NCI-H524 (cell line): ENCODE measurements at places on chromosomes 12 and 14.

- no peak for DNase-seq
Measured at GRCh38 chr12:4024701-4025100, 151.5 kb upstream of the PARP11 start.

GRCh38 chr12:12398026-12398859, 41.4 kb downstream of the BORCS5 start:
- DNase-seq: no peak

GRCh38 chr12:54579258-54579657, 9.2 kb downstream of the PPP1R1A start:
- no peak for DNase-seq

DNA sequence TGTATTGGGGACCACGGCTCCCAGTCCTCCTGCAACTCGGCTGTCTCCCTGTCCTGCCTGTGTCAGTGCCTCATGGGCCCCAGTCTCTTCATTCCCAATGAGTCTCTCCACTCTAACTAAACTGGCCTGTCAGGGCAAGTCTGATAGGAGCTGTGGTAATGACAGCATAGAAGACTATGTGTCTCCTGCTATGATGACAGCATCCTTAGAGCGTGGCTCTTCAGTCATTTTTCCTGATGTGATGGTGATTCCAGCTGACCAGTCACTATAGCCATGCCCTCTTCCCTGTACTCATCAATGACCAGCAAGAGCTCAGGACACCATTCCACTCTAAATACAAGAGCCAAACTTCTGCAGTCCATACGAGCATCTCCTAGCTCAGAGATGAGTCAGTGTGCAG, 339.8 kb downstream of the PCNX1 start:
- DNase-seq: no peak

DNA sequence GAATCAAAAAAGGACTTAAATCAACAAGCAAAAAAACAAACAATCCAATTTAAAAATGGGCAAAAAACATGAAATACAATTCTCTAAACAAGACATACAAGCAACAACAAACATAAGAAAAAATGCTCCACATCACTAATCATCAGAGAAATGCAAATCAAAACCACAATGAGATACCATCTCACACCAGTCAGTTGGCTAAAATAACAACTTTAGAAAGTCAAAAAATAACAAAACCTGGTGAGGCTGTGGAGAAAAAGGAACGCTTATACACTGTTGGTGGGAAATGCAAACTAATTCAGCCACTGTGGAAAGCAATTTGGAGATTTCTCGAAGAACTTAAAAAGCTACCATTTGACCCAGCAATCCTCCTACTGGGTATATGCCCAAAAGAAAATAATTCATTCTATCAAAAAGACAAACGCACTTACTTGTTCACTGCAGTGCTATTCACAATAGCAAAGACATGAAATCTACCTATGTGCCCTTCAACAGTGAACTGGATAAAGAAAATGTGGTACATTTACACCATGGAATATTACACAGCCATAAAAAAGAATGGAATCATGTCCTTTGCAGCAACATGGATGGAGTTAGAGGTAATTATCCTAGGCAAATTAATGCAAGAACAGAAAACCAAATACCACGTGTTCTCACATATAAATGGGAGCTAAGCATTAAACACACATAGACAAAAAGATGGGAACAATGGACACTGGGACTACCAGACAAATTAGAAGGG, 26.9 kb downstream of the PRKD1 start:
- DNase-seq: no peak

DNA sequence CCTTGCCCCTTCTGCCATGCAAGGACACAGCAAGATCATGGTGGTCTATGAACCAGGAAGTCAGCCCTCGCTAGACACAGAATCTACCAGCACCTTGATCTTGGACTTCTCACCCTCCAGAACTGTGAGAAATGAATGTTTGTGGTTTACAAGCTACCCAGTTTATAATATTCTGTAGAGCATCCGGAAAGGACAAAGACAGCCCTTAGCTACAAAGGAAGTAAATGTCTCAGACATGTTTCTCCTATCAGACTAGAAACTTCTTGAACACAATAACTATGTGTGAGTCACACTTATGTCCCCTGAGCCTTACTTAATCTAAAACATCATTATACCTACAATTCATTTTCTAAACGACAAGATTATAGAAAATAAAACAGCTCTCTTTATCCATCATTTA, 176.7 kb downstream of the KLHL28 start:
- no peak for DNase-seq

GRCh38 chr12:6461401-6462233, 8.9 kb downstream of the VAMP1 start:
- DNase-seq: no peak

DNA sequence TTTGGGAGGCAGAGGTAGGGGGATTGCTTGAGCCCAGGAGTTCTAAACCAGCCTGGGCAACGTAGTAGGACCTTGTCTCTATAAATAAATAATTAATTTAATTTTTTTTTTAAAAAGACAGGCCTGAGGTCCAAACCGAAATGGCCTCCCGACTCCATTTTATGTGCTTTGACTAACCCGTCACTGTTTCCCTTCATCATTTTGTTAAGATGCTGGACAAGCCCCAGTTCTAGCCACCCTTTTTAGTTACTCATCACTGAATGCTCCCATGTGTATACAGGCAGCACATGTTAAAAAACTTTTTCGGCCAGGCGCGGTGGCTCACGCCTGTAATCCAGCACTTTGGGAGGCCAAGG, 83.6 kb upstream of the RESF1 start:
- DNase-seq: no peak

DNA sequence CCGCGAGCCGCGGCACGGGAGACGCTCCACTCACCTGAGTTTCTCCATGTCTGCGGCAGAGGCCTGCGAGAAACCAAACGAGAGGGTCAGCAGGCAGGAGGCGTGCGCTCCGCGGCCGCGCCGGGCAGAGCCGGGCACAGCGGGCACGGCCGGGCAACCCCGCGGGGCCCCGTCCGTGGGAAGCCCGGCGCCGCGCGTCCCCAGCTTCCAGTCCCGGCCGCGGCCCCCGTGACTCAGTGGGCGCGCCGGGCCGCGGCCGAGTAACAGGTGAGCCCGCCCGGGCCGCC, 19.4 kb downstream of the BEGAIN start:
- DNase-seq: no peak

- no peak for DNase-seq
Measured at GRCh38 chr14:56905282-56905681, 95.0 kb upstream of the OTX2 start.

GRCh38 chr14:55103005-55103640, 25.9 kb upstream of the LGALS3 start:
- DNase-seq: no peak

- no peak for DNase-seq
Measured at GRCh38 chr12:107635139-107635538, 50.5 kb upstream of the PWP1 start.

GRCh38 chr14:94653321-94653720, 41.1 kb downstream of the SERPINA3 start:
- DNase-seq: peak; percentile 91

DNA sequence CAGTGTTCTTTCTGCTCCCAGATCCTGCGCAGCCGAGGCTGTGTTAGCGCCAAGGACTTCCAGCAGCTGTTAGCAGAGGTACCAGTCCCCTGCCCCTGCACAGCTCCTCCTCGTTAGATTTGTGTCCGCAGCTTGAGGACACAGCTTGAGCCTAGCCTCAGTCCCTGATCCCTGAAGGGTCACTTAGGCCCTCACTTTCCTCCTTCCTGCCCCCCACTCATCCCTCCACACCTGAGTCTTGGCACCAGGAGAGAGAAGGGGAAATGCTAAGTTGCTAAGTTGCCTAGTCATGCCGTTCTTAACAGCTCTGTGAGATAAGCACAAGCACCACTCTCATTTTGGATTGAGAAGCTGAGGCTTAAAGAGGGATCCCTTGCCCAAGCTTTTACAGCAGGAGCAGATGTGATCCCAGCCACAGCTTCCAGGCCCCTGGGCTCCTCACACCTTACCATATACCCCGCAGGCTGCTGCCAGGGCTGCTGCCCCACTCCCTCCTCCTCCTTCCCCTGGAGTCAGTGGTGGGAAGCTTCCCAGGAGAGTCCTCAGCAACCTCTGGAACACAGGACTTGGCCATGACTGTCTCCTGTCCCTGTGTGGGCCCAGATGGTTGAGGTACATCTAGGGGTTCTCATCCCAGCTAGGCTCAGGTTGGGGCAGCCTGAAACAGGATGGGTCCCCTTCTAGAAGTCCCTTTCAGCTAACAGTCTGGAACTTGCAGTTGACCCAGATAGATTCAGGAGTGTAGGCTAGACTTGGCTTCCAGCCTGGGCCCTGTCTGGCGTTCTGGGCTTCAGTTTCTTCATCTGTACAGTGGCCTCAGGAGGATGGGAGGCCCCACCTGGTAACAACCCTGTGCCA, 975 bp downstream of the OGFOD2 start:
- DNase-seq: no peak

GRCh38 chr14:31078766-31079165, 52.6 kb upstream of the STRN3 start:
- DNase-seq: no peak

- DNase-seq: peak; percentile 5
Measured at GRCh38 chr12:642633-643474, 20.4 kb downstream of the NINJ2 start.

- DNase-seq: no peak
Measured at GRCh38 chr14:76955575-76956315, 72.8 kb downstream of the IRF2BPL start.

- no peak for DNase-seq
Measured at GRCh38 chr12:101819467-101819866, 11.3 kb downstream of the GNPTAB start.

GRCh38 chr12:5073054-5073453, 29.4 kb downstream of the KCNA5 start:
- no peak for DNase-seq

- DNase-seq: no peak
Measured at GRCh38 chr14:64688811-64689281, 15.4 kb upstream of the PLEKHG3 start.

DNA sequence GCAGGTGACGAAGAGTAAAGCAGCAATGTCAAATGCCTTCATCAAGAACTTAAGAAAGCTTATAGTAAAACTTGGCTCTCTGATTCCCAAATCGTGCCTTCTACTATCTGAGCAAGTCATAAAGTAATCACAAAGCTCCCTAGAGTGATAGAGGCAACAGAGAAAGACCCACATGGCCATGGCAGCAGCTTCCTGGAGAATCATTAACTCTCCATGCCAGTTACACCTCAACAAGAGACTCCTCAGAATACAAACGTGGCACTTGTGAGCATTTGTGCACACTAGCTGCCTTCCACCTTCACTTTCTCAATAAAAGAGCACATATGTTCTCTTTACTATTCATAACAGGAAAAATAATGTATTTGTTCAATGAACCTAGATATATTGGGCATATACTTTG, 48.0 kb downstream of the PLCZ1 start:
- DNase-seq: no peak

GRCh38 chr14:29554335-29554734, 373.3 kb downstream of the PRKD1 start:
- DNase-seq: no peak

GRCh38 chr14:33534632-33535031, 416.2 kb downstream of the EGLN3 start:
- DNase-seq: no peak

DNA sequence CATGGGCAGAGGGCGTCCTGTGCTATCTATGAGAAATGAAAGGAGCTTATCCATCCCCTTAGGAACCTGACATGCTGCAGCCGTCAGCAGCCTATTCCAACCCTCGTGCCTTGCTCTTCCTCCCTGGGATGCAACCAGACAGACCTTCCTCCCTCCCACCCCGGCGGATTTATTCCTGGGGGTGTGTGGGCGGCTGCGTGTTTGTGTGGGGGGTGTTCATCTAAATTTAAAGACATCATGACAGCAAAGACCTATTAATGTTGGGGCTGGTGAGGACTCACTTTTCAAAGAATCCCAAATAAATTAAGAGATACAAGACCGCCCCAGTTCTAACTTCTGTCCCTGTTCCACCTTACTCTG, 52.0 kb downstream of the WSCD2 start:
- DNase-seq: no peak

DNA sequence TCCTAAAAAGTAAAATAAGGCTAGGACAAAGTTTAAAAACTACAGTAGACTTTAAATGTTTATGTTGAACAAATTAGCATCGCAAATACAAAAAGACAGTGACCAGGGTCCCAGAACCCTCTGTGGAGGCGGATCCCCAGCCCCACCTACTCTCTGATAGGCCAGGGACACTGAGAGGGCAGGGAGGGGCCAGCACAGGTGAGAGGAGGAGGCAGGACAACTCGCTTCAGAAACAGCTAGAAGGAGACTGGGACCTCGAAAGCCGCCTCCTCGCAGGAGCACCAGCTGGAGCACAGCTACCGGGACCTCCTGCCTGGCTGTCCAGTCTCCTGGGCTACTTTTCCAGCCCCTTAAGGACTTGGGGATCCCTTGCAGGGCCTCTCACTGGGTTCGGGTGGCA, 992 bp downstream of the DNAH10 start:
- no peak for DNase-seq

GRCh38 chr14:90781876-90782275, 34.4 kb downstream of the TTC7B start:
- DNase-seq: no peak

GRCh38 chr12:116392061-116392460, 114.6 kb upstream of the MED13L start:
- DNase-seq: no peak

DNA sequence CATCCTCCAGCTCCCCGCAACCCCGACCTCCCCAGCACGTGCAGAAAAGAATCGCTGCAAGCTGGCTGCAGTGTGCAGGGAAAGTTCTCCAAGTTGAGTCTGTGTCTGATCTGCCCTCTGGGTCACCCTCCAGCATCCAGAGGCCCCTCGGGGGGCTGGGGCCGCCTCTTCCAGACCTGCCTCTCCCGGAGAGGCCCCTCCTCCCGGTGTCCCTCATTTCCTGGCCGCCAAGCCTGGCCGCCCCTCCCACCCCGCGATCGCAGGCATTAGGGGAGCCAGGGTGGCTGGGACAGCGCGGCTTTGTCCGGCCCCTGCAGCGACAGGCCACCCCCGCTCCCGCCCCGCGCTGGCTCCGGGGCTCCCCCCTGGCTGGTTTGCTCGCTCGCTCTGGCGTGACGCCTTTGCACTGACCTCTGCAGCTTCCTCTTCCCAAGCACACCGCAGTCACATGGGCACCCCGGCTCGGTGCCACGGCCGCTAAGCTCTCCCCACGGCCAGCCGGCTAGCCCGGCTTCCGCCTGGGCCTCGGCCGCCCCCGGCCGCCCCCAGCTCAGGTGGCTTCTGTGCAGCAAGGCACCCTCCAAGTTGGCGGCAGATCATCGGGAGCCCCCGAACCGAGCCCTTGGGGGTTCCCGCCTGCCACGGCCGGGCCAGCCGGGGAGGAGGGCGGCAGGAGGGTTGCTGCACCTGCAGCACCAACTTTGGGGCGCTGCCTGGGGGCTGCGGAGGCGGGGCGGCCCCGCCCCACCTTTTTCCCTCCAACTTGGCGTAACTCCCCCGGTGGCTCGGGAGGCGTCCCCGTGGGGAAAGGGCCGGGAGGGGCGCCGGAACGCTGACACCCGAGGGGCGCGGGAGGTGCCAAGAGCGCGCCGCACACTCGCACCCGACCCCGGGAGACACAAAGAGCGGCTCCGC, 43.7 kb downstream of the KDM2B start:
- peak; percentile 40 for DNase-seq

GRCh38 chr14:25389948-25390347, 340.0 kb upstream of the STXBP6 start:
- DNase-seq: no peak

GRCh38 chr12:60042835-60043234, 447.0 kb downstream of the SLC16A7 start:
- DNase-seq: no peak
